ENCODE measurements at places on chromosomes 3 and 15.

GRCh38 chr3:19248143-19248542, 99.8 kb downstream of the KCNH8 start:
- no peak for DNase-seq

- DNase-seq = no peak
Measured at GRCh38 chr15:31206386-31207181, 105.1 kb upstream of the TRPM1 start.

DNA sequence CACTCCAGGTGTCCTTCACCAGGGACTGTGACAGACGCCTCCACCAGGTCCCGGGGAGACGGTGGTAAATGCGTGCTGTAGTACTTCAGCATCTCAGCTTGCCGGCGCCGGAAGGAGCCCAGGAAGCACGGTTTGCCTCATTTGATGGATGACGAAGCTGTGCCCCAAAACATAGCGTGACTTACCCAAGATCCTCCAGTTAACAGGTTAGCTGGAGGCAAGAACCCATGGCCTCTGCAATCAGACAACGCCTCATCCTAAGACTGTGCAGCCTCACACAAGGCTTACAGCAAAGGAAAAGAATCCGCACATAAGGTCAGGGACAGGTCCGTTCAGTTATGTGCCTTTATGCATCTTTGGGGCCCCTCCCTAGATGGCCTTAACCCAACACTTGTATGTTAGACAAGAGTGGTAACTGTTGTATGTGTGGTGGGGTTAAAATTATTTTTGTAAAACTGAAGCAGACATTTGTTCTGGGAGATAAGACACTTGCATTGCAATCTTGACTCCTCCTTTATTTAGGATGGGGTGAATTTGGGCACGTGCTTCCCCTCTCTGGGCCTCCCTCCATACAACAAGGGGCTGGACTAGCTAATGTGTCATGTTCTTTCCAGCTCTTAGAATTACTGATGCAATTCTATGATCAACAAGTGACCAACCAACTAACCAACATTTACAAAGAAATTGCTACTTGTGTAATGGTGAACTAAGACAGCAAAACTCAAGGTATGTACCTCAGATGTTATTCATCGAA, 39.4 kb downstream of the VGLL4 start:
- DNase-seq = no peak

DNA sequence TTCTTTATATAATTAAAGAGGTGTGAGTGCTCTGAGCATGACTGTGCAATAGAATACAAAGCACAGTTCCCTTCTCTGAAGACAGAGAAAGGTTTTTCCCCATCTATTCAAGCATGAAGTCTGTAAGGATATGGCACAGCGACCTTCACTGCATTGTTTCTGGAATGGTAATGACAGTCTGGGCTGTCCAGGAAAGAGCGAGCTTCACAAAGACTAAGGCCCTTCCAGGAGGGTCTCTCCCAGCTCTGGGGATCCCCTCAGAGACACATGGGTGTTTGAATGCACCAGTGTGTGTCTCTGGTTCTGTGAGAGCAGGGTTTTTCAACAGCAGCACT, 179.9 kb upstream of the NR2E3 start:
- no peak for DNase-seq

DNA sequence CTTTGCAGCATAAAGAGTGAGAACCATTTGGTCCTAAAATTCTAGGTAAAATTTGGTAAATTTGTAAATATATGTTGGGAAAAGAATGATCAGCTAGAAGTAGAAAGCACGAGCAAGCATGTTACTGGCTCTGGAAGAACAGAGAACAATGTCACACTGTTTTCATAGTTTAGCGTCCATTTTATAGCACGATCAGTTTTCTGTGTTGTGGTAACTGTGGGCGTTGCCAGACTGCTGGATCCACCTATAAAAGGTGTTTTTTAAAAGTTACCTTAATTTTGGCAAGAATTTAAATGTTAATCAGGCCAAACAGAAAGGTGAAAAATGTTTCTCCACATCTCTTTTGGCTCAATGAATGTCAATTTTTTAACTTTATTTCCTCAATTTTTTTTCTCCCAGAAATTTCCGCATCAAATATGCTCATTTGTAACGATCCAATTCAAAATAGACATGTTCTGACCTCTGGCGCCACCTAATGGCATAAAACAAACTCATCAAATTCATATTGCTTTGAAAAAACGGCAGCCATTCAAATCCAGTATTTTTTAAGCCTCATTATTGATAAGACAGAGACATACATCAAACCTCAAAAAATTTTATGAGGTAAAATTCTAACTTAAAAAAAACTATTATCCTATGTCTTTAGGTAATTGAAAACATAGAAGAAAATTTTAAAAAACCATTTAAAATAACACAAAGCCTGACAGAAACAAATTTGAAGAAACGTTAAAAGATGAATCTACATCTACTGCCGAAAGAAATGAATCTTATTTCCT, 5.5 kb upstream of the GP5 start:
- DNase-seq = no peak

GRCh38 chr15:99507016-99507503, 58.7 kb upstream of the MEF2A start:
- DNase-seq = no peak

GRCh38 chr3:108818404-108818803, 4.2 kb upstream of the TRAT1 start:
- DNase-seq = no peak

- DNase-seq = no peak
Measured at GRCh38 chr3:142211034-142211433, 14.4 kb downstream of the GK5 start.

DNA sequence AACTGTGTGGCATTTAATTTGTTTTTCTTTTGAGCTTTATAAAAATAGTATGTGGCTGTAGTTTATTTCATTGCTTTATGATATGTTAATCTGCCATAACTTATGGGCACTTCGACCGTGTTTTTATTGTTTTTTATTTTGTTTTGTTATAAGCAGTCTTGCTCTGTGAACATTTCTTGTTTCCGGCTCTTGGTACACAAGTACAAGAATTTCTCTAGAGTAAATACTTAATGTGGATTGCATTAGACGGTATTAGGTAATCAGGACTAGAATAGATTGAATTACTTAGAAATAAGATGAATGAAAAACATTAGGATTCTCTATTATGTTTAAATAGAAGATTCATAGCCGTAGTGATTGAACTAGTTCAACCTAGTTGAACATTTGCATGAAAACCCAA, 2.1 kb downstream of the ZFAND6 start:
- DNase-seq = no peak

- no peak for DNase-seq
Measured at GRCh38 chr3:194397757-194398312, 1.2 kb downstream of the GP5 start.

DNA sequence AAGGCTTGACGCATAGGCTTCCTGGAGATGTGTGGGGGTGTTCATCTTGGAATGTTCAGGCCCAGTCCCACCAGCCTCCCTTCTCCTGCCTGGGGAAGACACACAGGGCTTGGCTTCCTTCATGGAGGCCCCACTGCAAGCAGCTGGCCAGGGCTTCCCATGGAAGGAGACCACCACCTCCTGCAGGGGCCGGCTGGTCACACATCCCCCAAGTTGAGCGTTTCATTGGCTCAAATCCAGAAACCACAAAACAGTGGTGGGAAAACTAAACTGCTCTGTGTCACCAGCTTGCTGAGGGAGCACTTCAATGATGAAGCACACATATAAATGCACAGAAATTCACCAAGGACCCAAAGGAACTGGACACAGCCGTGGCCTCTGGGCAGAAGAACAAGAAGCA, 8.3 kb downstream of the IQSEC1 start:
- DNase-seq = no peak

- no peak for DNase-seq
Measured at GRCh38 chr3:36428445-36428844, 48.1 kb downstream of the STAC start.

DNA sequence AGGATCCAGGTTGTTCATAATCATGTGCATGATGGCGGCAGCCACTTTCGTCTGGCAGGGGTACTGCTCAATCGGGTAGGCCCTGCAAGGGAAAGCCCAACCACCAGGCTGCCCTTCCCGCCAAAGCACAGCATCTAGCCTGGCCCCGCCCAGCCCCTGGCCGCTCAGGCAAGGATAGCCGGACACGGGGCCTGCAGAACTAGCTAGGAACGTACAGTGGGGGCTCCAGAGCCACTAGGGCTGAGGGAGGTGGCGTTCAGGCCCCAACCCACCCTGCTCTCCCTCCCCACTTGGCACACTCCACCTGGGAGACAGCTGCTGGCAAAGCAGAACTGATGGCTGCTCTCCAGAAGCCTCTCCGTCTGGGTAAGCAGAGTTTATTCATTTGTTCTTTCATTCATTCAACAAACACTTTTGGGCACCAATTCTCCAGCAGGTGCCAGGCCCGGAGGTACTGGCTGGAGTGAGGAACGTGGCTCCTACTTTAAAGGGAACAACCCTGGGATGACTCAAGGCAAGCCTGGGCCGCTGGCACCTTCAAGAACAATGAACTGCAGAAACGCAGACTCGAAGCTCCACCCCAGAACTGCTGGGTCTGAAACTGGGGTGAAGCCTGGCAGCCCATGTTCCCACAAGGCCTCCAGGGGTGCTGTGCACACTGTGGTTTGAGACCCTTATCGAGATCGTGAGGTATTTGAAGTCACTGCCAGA, 7.8 kb downstream of the UROC1 start:
- no peak for DNase-seq

DNA sequence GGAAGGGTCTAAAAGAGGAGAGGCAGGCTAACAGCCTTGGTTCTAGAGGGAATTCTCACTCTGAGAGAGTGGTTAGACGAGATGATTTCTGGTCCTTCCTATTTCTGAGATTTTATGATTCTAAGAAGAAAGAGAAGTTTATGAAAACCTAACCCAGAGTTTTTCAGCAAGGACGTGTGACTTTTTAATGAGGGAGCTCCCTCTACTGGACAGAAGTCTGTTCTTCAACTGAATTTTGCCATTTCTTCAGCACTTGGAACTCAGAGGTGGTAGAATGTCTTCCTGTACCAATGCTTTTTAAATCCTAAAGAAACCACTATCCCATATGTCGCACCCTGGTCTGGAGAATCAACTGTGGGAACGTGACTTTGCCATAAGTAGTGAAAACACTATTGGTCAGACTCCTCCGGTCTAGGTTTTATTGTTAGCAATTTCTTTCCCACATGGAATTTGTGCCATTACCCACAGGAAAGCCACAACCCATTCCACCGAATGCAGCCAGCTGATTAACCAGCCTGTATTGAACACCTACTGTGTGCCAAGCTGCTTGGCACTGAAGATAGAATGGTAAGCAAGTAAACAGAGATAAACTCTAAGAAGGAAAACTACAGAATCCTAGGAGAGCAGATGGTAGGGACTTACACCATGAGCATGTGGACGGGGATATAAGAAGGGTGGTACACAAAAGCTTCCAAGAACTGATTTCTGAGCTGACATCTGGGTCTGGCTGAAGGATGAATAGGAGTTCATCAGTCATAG, 199.5 kb upstream of the LMCD1 start:
- no peak for DNase-seq

Data from substantia nigra (tissue), 51 donors.